ENCODE measurements at places on chromosomes 1 and 21.

DNA sequence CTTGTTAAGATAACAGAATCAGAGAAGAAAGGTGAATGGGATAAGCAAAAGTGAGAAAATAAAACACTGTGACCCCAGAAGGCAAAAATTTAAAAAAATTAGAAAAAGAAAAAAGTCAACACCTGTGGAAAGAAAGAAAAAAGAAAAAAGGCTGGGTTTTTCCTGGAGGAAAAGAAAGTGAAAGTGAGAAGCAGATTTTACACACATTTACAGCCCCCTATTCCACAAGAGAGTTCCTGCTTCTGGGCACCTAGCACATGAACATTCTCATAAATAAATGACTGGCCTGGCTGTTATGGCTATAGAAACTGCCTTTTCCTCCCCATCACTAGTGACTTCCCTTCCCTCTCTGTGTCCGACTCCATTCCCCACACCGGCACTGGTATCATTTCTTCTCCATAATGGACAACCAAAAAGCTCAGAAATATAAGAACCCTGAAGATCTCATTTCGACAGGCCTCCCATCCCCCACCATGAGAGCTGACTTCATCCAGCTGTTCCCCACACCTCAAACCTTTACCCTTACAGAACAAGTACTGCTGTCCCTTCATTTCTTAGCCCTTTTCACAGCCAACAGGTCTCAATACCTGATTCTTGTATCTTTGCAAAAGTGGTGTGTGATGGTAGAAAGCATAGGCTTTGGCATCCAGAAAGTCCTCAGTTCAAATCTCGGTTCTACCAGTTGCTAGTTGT, 12.6 kb downstream of the MTF1 start:
- DNase-seq: no peak

DNA sequence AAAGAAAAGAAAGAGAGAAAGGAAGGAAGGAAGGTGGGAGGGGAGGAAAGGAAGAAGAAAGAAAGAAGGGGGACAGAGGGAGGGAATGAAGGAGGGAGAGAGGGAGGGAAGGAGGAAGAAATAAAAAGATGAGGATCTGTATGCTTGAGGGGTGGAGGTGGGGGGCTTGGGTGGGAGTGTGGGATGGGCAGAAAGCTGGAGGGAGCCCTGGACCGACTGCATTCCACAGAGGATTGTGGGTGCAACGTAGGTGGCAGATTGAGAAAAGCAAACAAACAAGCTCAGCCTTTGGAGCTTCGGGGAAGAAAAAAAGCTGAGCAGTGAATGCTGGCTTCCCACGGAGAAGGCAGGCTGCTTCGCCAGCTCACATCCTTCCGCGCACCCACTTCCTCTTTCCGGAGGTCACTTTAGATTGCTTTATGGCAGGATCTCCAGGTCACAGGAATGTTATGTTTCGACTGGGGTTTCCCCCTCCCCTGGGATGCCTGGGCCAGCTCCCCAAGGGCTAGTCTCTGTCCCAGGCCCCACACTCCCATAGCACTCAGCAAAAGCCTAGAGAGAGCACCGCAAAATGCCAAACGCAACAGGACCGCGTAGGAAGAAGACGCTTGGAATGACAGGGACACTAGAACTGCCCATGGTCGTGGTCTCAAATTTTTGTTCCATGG, 20.7 kb upstream of the LGALS8 start:
- DNase-seq: no peak

DNA sequence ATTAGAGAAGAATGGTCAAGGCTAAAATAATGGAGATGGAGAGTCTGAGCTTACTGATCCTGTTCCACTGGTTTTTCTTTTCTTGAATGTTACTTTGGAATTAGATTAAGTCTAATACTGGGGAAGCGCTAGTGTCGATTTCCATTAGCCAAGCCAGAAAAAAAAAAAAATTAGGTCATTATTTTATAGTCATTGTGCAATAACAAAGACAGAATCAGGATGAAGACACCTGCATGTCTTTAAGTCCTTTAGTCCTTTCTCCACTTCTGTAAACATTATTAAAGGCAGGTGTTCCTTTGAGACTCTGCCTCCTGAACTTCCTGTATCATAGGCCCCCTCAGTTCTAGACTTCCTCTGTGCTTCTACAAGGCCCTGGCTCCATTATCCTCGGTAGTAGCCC, 42.8 kb downstream of the MYSM1 start:
- no peak for DNase-seq

- no peak for DNase-seq
Observed at GRCh38 chr1:154342836-154343472, 17.6 kb downstream of the ATP8B2 start.

DNA sequence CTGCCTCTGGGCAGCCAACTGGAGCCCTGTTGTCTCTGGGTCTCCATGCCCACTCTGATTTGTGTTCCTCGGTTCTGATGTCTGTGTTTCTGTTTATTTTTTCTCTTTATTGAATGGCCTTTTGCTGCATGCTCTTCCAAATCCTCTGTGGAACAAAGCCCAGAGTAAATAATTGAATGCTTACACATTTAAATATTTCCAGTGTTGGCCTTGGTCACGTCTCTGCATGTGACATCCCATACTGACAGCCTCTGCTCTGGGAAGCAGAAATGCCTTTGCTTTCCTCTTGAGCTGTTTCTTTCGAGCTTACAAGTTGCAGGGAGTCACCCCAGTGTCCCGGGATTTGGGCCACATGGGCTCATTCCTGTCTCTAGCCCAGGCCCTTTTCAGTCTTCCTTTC, 267.9 kb downstream of the PTPRU start:
- DNase-seq: no peak

DNA sequence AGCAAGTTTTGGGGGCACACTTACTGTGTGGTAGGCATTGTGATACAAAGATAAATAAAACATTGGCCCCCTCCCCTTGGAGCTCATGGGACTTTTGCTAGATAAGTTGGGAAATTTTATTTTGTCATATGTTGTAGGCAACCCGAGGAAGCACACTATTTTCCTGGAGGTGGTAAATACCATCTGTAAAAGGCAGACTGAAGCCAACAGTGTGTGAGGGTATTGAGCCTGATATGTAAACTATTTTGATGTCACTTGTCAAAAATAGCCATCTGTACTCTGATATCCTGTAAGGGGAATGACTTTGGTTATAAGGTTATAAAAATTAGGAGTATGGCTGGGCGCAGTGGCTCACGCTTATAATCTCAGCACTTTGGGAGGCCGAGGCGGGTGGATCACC, 30.6 kb downstream of the VANGL2 start:
- DNase-seq: no peak

- no peak for DNase-seq
Observed at GRCh38 chr21:46634966-46635323, 529 bp upstream of the PRMT2 start.

- no peak for DNase-seq
Observed at GRCh38 chr1:65508051-65508450, 87.6 kb downstream of the LEPR start.

GRCh38 chr1:172697534-172698002, 38.7 kb downstream of the FASLG start:
- no peak for DNase-seq

- DNase-seq: no peak
Observed at GRCh38 chr21:33391656-33392055, 11.6 kb upstream of the IFNGR2 start.

GRCh38 chr1:200625381-200625824, 4.9 kb upstream of the KIF14 start:
- DNase-seq: no peak

DNA sequence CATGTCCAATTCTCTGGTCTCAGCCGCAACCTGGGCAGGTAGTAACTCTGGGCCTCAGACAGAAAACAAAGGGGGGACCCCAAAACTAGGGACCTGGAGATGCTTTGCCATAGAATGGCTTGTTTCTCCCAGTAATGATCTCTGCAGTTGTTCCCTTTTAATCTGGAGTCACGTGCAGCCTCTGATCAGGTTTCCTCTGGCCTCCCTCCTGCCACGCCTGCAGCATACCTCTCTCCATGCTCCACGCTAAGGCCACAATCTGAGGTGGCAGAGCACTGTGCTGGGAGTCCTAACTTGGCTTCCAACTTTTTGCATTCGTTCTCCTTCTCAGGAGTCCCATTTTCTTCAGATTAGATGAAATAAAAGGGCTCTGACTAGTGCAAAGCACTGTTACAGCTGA, 1.9 kb downstream of the PABPC4 start:
- DNase-seq: no peak

DNA sequence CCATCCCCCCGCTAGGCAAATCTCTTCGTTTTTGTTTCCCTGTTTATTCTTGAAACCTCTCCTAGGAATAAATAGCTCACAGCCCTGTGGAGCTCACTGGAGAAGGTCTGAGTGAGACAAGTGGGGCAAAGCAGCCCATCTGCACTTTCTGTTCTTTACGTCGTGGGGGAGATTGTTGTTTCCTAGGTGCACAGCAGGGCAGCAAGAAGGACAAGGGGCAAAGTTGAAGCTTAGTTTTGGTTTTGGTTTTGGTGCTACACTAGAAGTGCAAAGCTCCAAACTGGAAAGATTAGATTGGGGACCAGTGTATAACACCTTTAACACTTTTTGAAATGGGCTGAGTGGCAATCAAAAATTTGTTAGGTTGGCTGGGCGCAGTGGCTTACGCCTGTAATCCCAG, 76.6 kb downstream of the GPR88 start:
- no peak for DNase-seq

- DNase-seq: no peak
Observed at GRCh38 chr1:75274920-75275506, 140.8 kb downstream of the LHX8 start.

DNA sequence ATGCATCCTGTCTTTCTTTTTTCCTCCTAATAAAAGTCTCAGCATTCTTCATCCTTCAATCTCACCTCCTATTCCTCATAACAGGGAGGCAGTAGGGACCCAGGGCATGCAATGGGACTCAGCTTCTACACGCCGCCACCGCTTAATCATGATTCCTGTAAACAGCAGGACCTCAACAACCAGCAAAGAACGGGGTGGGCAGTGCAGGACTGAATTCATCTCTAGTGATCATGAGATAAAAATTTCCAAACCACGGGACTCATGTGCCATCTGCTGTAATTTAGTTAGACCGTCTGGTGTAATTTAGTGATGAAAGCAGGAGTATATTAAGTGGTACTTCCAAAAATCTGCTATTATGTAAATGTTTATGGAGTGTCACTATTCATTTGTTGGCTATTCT, 5.4 kb downstream of the PRAMEF12 start:
- no peak for DNase-seq

GRCh38 chr21:35775778-35776544, 284.4 kb downstream of the SETD4 start:
- no peak for DNase-seq

GRCh38 chr1:201217851-201218250, 27.2 kb downstream of the IGFN1 start:
- no peak for DNase-seq

DNA sequence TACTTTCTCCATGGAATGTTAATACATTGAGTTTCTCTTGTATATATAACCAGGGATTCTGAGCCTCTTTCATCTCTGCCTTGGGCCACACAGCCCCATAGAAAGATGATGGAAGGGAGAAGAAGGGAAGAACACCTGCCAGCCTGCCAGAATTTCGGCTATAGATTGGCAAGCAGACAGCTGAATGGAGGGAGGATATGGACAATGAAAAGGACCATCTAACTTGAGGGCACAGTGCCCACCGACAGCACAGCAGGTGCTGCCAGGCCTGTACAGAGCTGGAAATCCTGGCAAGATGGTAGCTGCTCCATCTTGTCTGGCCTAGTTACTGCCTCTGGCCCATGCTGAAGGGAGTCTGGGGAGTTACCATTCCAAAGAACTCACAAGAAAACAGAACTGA, 244.3 kb downstream of the FGGY start:
- DNase-seq: no peak

DNA sequence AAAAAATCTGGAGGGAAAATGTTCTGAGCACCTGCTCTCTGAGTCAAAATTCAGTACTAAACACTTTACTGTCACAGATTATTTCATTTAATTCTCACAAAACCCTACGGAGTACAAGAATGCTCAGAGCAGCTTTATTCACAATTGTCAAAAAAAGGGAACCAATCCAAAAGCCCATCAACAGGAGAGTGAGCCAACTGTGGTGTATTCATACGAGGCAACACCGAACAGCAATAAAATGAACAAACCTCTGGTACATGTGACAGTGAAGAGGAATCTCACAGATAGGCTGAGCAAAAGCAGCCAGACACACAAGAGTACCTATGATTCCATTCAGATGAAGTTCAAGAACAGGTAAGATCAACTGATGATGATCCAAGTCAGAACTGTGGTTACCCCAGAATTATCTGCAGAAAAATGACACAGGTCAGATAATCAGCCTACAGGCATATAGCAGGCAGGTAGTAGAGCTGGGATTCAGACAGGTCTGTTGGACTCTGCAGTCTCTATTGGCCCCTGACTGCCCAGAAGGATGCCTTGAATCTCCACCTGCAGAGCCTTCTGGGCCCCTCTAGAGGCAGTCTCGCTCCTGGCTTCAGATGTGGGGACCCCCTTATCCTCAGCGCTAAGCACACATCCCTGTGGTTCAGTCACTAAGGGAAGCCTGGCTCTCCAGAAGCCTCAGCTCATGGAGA, 19.2 kb downstream of the SLC9A1 start:
- DNase-seq: no peak

- no peak for DNase-seq
Observed at GRCh38 chr1:22828484-22829308, 118.1 kb downstream of the EPHB2 start.

DNA sequence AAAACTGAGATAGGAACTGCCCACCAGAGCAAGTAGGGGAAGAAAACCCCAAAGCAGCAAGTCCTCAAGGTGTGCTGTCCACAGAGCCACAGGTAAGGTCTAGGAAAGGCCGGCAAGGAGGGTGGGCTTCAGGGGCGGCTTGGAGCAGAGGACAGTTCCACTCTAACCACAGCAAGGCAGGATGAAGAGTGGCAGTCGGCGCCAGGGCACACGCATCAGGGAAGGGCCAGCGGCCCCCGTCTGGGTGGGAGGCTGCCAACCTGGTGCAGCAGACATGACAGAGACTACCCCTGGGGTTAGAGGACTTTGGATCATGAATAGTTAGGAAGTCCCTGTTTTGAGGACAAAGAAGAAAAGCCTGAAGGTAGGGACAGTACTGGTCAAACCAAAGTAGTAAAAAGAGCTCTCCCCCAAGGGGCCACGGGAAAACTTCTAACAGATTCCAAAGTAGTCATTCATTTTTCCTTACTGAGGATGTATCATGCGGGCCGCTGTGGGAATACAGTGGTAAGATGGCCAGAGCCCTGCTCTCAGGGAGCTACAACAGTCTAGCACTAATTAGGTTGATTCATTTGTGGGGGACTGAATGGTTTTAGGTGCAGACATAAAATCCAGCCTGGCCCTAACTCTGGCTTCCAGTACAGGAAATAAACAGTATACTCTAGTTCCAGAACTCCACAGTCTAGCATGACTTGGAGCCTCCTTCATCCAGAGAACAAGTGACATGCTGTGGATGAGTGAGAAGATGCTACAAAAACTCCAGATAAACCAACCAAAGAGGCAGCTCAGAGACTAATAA, 3.5 kb upstream of the RAP1GAP start:
- DNase-seq: no peak

GRCh38 chr21:38649120-38649519, 150.8 kb upstream of the ERG start:
- DNase-seq: no peak

GRCh38 chr1:224495866-224496265, 61.3 kb upstream of the WDR26 start:
- DNase-seq: no peak

Data from stimulated activated CD4-positive, alpha-beta T cell treated with anti-CD3 and anti-CD28 coated beads, Interleukin-1b, Interleukin-23, amount 100 ng/mL, for 24 hours (primary cell).